Ovary (tissue), 10 donors: ENCODE measurements at places on chromosomes 5 and 9. TPM values are rescaled to one million over a fixed set of nuclear protein-coding genes. Genes with fewer than 3 reads are reported as not detected.

The MTRR gene
- 65.9 TPM for total RNA-seq

The IFNE gene
- not detected for total RNA-seq

The IL7R gene
- total RNA-seq, result 2.5 TPM

The SUB1 gene
- 141 TPM for total RNA-seq

The ELL2 gene
- total RNA-seq, result 25.1 TPM

The CNTNAP3B gene
- 8.0 TPM for total RNA-seq

The FOXD4L5 gene
- total RNA-seq, result 0.22 TPM

The IQGAP2 gene
- total RNA-seq, result 9.3 TPM

The SLC4A9 gene
- total RNA-seq, result 0.13 TPM

The UBAC1 gene
- total RNA-seq, result 29.4 TPM

The SAP30L gene
- total RNA-seq, result 49.9 TPM
